CD8-positive, alpha-beta memory T cell (primary cell): ENCODE measurements at places on chromosomes 4 and X.

DNA sequence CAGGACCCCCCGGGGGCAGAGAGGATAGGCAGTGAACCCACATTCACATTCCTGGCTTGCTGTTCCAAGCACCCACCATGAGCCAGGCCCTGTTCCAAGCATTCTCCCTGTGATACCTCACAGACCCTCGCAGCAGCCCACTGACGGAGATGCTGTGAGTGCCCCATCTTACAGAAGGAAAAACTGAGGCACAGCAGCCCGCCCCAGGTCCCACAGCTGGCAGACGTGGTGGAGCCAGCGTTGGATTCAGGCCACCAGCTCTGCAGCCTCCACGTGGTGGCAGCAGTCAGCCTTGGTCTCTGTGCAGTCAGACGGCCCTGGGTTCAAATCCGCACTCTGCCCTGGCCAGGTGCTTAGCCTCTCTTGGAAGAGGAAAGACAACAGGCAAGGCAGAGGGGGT, 16.8 kb downstream of the MAN2B2 start:
- DNase-seq, result no peak

- DNase-seq, result no peak
Observed at GRCh38 chrX:34559325-34559724, 97.8 kb downstream of the TMEM47 start.

DNA sequence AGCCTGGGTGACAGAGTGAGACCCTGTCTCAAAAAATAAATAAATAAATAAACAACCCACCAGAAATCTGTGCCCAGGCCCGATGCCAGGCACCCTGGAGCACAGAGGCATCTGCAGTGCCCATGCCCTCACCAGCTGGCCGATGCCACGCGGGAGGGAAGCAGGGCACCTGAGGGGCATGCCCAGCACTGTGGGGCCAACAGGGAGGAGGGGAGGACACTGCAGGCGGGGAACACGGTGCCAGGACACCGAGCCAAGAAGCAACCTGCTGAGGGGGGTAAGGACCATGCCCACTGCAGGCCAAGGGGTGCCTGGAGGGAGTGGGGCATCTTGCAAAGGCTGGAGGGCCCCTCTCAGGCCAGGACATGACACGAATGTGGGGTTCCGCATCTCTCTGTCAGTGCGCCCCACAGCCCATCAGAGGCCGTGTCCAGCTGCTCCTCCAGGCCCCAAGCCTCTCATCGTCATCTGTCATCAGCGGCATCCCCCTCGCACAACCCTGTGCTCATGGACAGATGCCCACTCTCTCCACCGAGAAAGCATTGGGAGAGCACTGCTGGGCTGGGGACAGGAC, 13.3 kb upstream of the DUSP9 start:
- no peak for DNase-seq

- DNase-seq, result no peak
Observed at GRCh38 chr4:17812125-17812524, 1.3 kb downstream of the NCAPG start.

GRCh38 chr4:67091673-67092072, 453.6 kb downstream of the CENPC start:
- no peak for DNase-seq
